Left renal pelvis (tissue), 4 donors: ENCODE measurements at places on chromosomes 2 and 18.

DNA sequence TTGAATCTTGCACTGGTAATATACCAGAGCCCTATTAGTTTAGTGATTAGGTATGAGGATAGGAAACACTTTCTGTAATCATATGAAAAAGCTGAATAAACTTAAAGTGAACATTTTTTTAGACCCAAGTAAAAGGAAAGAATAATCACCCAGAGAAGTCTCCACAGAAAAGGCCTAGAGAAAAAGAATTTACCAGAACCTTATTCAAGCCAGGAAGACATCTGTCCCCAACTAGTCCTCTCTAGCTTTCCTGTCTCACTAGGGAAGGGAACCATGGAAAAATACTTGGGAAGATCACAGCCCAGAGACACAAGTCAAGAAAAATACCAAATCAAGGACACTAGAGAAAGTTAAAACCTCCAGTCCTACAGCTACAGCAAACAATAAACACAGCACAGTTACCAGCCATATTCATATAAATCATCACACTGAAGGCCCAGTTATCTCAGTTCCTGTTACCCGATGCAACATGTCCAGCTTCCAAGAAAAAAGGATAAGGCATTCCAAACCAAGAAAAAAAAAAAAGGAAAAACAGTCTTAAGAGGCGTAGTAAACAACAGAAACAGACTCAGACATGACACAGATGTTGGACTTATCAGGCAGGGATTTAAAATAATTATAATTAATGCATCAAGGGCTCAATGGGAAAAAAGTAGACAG is 461.5 kb downstream of the IRS1 start:
- peak; percentile 6 for DNase-seq

DNA sequence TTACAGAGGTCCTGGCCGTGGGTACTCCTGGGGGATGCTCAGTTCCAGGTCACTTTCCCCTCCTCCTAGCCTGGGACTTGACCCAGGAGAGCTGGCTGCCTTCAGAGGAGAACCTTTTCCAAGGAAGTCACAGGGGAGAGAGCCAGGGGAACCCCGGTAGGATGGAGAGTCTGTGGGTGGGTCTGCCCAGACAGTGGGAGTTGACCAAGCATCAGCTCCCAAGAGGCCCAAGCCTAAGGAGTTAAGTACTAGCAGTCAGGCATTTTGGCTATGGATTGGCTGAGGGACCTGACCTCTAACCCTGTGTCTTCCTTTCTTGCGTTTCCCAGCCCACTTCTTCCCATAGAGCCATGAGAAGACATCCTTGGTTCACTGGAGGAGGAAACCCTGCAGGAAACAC is 48.8 kb upstream of the PLB1 start:
- no peak for DNase-seq

GRCh38 chr2:230680463-230681170 is 32.0 kb upstream of the CAB39 start:
- DNase-seq, result no peak

- no peak for DNase-seq
These were observed 709 bp downstream of the UGP2 start for GRCh38 chr2:63842149-63843061.

DNA sequence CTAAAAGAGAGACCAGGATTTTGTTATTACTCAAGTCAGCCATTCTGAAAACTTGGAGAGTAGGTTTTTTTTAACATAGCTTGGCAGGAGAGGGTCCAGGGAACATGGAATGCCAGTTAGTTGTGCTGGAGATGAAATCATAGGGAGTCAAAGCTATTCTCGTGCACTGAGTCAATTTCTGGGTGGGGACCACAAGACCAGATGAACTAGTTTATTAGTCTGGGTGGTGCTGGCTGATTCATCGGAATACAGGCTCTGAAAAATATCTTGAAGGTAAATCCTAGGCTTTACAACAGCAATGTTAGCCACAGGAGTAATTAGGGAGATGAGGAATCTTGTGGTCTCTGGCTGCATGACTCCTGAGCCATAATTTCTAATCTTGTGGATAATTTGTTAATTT is 921.4 kb downstream of the TRIB2 start:
- no peak for DNase-seq

DNA sequence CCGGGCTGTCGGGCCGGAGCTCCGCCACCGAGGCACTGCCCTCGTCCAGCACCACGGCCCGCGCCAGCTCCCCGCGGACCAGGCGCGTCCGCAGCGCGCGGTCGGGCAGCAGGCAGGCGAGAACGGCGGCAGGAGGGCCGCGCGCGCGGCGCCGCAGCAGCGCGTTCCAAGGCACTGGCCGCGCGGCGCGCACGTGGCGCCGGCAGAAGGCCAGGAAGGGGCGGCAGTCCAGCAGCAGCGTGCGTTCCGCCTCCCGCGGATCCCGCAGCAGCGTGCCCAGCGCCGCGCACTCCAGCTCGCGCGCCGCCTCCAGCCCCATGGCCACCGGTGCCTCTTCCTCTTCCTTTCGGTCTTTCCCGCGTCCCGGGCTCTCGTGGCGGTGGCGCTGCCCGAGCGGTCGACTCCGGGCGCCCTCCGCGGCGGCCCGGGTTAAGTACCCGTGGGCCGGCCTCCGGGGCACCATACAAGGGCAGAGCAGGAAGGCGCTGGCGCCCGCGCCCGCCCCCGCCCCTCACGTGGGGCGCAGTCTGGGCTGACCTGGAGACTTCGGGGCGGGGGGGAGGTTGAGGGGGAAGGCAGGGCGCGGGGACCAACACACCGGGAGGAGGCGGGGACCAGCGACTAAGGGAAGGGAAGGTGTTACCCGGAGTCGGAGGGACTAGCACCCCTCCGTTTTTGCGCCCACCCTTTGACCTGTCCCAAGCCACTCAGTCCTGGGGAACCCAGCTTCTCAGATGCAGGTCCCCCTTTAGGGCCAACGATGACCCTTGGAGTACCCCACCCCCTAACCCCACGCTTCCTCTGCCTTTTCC is at the start of gene DUSP2:
Gene DUSP2, minus strand, starts transcription at position 405 of the 812 bp plus-strand sequence. Its CDS starts 86 bp downstream, at position 319.
- no peak for DNase-seq

DNA sequence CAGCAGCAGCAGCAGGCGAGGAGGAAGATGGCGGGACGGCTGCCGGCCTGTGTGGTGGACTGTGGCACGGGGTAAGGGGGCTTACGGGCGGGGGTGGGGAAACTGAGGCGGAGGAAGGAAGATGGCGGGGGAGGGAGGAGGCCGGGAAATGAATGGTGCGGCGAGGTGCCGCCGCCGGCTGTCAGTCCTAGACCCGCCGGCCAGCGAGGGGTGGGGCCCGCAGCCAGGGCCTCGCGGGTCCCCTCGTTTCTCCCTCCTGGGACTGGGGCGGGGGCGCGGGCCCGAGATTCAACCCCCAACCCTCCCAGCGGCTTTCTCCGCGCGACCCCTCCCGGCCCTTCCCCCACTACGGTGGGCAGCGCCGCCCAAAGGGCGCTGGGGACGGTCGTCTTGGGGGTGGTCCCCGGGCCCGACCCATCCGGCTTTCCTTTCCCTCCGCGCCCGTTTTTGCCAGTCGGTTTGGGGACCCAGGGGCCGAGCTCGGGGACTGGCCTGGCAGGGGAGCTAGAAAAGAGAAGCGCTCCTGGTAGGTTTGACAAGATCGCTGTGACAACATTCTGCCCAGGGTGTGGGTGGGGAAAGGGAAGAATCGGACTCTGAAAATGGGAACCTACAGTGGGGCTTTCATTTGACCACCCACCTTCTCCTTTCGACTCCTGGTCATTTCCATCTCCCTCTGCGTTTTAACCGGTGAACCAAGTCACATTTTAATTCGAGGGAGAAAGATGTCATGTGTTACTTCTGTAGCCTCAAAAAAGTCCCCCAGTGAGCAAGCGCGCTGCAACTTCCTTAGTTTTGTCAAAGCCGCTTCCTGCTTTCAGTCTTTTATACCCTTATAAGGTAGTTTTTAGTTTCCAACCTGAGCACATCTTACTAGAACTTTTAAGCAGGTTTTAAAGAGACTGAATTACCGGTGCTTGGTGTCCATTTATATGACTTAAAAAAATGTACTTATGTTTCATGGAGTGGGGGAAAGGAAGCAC is 655 bp downstream of the ACTR3 start:
- DNase-seq, result peak; percentile 45

DNA sequence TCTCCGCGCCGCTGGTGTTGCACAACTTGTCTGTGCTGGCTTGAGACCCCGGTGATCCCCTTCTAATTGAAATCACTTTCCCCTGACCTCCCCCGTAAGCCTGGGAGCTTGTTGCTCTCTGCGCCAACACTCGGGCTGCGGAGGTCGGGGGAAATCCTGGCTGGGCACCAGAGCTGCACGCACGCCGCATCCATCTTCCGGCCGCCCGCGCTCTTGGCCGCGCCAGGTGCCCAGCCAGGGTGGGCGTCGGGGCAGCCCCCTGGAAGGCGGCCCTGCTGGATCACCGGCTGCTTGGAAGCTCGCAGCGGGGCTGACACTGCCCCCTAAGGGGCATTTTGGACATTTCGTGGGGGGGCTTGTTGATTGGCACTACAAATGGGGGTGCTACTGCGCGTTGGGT is 280.3 kb upstream of the SKOR2 start:
- DNase-seq, result no peak

- DNase-seq, result no peak
These were observed 114.6 kb downstream of the ACVR1 start for GRCh38 chr2:157761520-157761919.

DNA sequence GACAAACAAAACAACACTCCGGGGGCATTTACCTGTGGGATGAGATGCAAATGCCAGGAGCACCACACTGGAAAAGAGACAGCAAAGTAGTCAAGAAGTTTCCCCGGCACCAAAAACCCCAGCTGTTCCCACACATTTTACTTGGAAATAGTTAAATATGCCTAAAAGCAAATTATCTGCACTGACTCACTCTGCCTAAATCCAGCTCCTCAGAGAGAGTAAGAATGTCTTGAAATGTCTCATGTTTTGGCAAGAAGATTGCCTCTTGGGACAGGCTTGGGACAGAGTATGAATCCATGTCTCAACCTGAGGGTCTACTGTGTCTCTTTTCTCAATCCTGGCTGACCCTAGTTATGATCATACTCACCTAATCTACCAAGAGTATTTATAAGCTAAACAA is 87.5 kb upstream of the RIOK3 start:
- DNase-seq, result no peak

- no peak for DNase-seq
These were observed 69.1 kb downstream of the UXS1 start for GRCh38 chr2:106124905-106125549.

GRCh38 chr18:45999536-45999935 is 32.4 kb upstream of the EPG5 start:
- no peak for DNase-seq

DNA sequence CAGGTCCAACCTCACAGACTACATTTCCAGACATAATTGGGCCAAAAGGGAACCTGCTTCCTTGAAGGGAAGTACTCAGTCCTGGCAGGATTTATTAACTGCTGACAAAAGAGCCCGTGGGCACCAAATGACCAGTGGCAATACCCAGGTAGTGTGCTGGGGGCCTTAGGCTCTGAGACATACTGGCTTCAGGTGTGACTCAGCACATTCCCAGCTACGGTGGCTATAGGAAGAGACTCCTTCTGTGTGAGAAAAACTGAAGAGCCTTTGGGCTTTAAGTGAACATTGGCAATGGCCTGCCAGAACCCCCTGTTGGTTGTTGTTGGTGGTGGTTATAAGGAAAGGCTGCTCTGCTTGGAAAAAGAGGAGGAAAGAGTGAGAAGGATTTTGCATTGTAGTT is 401.8 kb downstream of the KCNJ3 start:
- no peak for DNase-seq

- no peak for DNase-seq
These were observed 84.9 kb downstream of the DGKD start for GRCh38 chr2:233439191-233439590.

GRCh38 chr18:3233433-3234168 is 13.8 kb upstream of the MYOM1 start:
- DNase-seq, result no peak
